ENCODE measurements at places on chromosomes 13 and 19.
A peak's percentile ranks its signal among the peaks of the same experiment; 100 is the strongest.

- no peak for DNase-seq
Observed at GRCh38 chr19:33627526-33627925, 5.8 kb downstream of the CHST8 start.

DNA sequence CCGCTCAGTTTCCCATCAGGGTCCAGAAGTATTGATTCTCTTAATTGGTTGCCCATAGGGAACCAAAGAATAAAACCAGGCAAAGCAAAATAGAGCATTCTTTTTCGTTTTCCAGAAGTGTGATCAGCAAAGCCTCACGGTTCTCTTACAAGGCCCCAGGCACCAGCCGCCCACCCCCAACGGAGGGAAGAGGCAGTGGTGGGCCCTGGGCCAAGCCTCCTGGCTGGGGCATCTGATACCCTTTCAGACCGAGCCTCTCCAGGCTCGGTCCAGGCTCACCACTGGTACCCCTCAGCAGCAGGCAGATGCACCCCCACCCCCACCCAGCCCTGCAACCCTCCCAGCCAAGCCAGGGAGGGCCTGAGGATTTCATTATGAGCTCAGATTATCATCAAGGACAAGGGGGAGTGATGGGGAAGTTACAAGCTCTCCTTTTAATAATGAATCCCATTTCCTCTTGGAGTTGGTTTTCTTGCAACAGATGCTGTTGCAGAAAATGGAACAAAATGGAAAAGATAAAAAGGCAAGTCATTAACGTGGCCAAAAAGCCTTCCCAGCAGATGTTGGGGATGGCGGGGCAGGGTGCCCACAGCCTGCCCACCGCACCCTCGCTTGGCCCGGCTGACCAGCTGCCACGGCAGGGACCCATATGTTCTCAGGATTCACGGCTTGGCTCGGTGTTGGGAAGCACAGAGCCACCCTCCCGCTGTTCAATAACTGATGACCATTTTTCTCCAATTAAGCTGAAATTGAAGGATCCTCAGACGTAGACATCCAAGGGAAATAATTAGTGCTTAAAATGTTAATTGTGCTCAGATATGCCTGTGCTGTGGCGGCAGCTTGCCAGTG, 45.9 kb upstream of the KCTD15 start:
- DNase-seq: no peak

DNA sequence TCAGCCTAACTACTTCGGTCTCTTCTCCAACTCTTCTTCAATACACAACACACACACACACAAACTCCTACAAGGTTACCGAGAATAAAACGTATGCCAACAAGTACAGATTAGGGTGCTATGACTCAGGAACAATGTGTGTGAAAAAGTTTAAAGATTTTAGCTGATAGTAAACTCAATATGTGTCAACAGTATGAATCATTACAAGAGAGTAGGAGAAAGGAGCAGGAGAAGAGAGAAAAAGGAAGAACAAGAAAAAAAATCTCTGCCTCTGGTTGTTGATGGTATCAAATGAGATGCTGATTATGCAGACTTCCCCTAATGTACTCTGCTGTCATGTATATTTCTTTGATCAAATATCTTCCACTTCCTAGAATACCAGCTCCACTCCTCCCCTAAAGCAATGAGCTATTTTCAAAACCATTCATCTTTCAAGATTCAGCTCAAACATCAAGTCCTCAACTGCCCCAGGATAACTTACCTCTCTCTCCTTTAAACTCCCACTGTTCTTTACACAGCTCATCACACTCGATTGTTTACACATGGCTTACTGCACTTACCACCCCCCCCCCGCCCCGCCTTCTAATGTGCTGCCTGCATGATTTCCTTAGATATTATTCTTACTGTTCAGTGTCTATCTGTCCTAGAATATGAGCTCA, 95.6 kb downstream of the FAM216B start:
- DNase-seq: no peak

GRCh38 chr13:20442375-20442774, 83.3 kb downstream of the CRYL1 start:
- DNase-seq: no peak

GRCh38 chr19:55656988-55657747, 2.3 kb downstream of the U2AF2 start:
- DNase-seq: no peak

GRCh38 chr13:83498481-83499190, 383.6 kb downstream of the SLITRK1 start:
- DNase-seq: no peak

GRCh38 chr13:67635754-67636153, 405.6 kb upstream of the PCDH9 start:
- DNase-seq: no peak

- DNase-seq: no peak
Observed at GRCh38 chr13:89455741-89456140, 1784.6 kb downstream of the SLITRK5 start.

GRCh38 chr19:4233282-4233853, 4.0 kb downstream of the EBI3 start:
- DNase-seq: peak; percentile 50

- DNase-seq: no peak
Observed at GRCh38 chr13:79724348-79725103, 243.6 kb downstream of the NDFIP2 start.

- no peak for DNase-seq
Observed at GRCh38 chr19:13932149-13932637, 6.0 kb downstream of the PODNL1 start.

GRCh38 chr19:56321989-56322440, 7.4 kb upstream of the ZSCAN5A start:
- no peak for DNase-seq
